ENCODE measurements at places on chromosomes 3 and 15. TPM values are rescaled to one million over a fixed set of nuclear protein-coding genes. Genes with fewer than 3 reads are reported as not detected.

CHRFAM7A gene
- 6.6 TPM for total RNA-seq

TTC14 gene
- 16.2 TPM for total RNA-seq

SLCO2A1 gene
- total RNA-seq: 0.08 TPM

XCR1 gene
- total RNA-seq: not detected

SLC12A1 gene
- total RNA-seq: not detected

TMEM108 gene
- not detected for total RNA-seq

OR5K2 gene
- not detected for total RNA-seq

COL7A1 gene
- 227 TPM for total RNA-seq

PIGB gene
- total RNA-seq: 9.4 TPM

HTR3D gene
- not detected for total RNA-seq

SNTN gene
- not detected for total RNA-seq

GABRA5 gene
- total RNA-seq: 115 TPM

ZNF619 gene
- total RNA-seq: 1.8 TPM

OR5H6 gene
- not detected for total RNA-seq

SCG3 gene
- total RNA-seq: not detected

PEX5L gene
- total RNA-seq: not detected

CPNE9 gene
- not detected for total RNA-seq

C15orf39 gene
- 32.8 TPM for total RNA-seq

SRGAP3 gene
- 0.98 TPM for total RNA-seq

FBXL2 gene
- 9.5 TPM for total RNA-seq

CFAP100 gene
- total RNA-seq: not detected

ZNF501 gene
- total RNA-seq: not detected

SLC28A2 gene
- not detected for total RNA-seq

REC114 gene
- total RNA-seq: not detected

NDUFAF3 gene
- 85.4 TPM for total RNA-seq

ZNF639 gene
- 21.5 TPM for total RNA-seq

LTK gene
- total RNA-seq: 0.20 TPM

FBXO40 gene
- not detected for total RNA-seq

SERPINI2 gene
- total RNA-seq: not detected

CDC25A gene
- 8.9 TPM for total RNA-seq

TGM4 gene
- total RNA-seq: 0.12 TPM

GOLGA8K gene
- 0.85 TPM for total RNA-seq

ALDH1A2 gene
- 0.38 TPM for total RNA-seq

GUCA1C gene
- not detected for total RNA-seq

SCAANT1 gene
- total RNA-seq: not detected

MFSD1 gene
- total RNA-seq: 45.7 TPM

ACKR2 gene
- not detected for total RNA-seq

MUC4 gene
- not detected for total RNA-seq

EAF1 gene
- total RNA-seq: 15.5 TPM

RBP2 gene
- total RNA-seq: not detected

LRRC3B gene
- not detected for total RNA-seq

TICRR gene
- 14.1 TPM for total RNA-seq

GOLGB1 gene
- total RNA-seq: 22.1 TPM

UBA5 gene
- 26.4 TPM for total RNA-seq

PRR20G gene
- 0.54 TPM for total RNA-seq

PIERCE2 gene
- total RNA-seq: 5.6 TPM

KIF15 gene
- total RNA-seq: 13.3 TPM

CCDC12 gene
- total RNA-seq: 59.8 TPM

GCSAM gene
- not detected for total RNA-seq

SUSD5 gene
- 2.3 TPM for total RNA-seq

PTPRG gene
- 3.2 TPM for total RNA-seq

SCN11A gene
- not detected for total RNA-seq

CHDH gene
- 1.4 TPM for total RNA-seq
